Liver (tissue), 10 donors: ENCODE measurements at places on chromosomes 7 and 10. TPM values are rescaled to one million over a fixed set of nuclear protein-coding genes. Genes with fewer than 3 reads are reported as not detected.

- no peak for DNase-seq
These were observed 43.6 kb downstream of the LAMB4 start for GRCh38 chr7:108086546-108086945.

- no peak for DNase-seq
These were observed 867.0 kb upstream of the C7orf33 start for GRCh38 chr7:147723536-147723935.

DNA sequence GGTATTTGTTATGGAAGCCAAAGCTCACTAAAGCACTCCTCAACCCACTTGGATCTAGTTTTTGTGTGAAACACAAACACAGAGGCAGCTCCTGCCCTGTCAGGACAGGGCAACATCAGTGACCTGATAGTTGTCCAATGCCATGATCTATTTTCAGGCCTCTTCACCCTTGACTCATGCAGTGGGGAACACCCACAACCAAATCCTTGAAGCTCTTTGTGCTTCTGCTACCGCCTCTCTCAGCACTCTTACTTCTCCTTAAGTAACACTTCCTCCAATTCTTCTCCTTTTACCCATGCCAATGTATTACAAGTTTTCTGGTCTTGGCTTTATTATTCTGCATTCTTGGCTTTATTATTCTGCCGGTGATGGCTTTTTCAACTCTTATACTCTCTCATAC, 425.3 kb downstream of the INHBA start:
- no peak for DNase-seq

COL26A1 gene
- 1.8 TPM for total RNA-seq

DNA sequence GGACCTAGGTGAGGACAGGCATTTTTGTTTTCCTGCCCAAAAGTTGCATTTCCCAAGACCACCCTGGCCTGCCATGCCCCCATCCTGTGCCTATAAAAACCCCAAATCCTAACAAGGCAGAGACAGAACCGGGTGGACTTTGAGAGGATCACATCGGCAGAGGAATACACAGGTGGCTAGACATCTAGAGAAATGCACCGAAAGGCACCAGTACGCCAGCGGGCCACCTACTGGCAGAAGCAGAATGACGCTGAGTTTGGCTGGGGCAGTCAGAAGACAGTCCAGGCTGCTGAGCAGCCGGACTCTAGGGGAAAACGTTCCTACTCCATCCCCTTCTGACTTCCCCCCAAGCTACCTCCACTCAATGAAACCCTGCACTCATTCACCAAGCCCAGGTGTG, 2.8 kb downstream of the AKR1C4 start:
- no peak for DNase-seq

- no peak for DNase-seq
These were observed 24.6 kb upstream of the MKLN1 start for GRCh38 chr7:131302876-131303707.

DNA sequence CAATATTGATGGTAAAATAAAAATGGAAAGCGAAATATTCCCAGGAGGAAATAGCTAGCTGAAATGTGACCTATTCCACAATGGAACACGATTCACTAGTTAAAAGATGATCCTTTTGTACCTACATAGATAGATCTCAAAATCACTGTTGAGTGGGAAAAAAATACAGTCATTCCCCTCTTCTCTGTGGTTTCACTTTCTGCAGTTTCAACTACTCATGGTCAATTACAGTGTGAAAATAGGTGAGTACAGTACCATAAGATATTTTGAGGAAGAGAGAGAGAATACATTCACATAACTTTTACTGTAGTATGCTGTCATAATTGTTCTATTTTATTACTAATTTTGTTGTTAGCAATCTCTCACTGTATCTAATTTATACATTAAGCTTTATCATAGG, 56.0 kb upstream of the COL13A1 start:
- no peak for DNase-seq

- DNase-seq: no peak
These were observed 8.1 kb upstream of the ADAP1 start for GRCh38 chr7:962401-963081.

- DNase-seq: no peak
These were observed 66.5 kb downstream of the SYPL1 start for GRCh38 chr7:106045586-106045985.

- no peak for DNase-seq
These were observed 4.8 kb upstream of the MTPAP start for GRCh38 chr10:30353851-30354250.

DNA sequence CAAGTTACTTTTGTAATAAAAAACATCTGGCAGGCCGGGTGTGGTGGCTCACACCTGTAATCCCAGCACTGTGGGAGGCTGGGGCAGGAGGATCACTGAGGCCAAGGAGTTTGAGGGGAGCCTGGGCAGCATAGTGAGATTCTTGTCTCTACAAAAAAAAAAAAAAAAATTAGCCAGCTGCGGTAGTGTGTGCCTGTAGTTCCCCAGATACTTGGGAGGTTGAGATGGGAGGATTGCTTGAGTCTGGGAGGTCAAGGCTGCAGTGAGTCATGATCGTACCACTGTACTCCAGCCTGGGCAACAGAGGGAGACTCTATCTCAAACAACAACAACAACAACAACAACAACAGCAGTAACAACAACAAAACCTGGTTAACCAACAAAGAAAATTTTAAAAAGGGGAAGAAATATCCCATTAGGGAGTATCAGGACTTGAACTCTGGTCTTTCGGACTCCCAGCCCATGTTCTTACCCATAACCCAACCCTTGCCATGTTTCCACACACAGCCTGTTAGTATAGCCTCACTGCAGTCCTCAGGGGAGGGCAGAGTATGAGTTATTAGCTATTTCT, 17.2 kb downstream of the PALD1 start:
- no peak for DNase-seq

DNA sequence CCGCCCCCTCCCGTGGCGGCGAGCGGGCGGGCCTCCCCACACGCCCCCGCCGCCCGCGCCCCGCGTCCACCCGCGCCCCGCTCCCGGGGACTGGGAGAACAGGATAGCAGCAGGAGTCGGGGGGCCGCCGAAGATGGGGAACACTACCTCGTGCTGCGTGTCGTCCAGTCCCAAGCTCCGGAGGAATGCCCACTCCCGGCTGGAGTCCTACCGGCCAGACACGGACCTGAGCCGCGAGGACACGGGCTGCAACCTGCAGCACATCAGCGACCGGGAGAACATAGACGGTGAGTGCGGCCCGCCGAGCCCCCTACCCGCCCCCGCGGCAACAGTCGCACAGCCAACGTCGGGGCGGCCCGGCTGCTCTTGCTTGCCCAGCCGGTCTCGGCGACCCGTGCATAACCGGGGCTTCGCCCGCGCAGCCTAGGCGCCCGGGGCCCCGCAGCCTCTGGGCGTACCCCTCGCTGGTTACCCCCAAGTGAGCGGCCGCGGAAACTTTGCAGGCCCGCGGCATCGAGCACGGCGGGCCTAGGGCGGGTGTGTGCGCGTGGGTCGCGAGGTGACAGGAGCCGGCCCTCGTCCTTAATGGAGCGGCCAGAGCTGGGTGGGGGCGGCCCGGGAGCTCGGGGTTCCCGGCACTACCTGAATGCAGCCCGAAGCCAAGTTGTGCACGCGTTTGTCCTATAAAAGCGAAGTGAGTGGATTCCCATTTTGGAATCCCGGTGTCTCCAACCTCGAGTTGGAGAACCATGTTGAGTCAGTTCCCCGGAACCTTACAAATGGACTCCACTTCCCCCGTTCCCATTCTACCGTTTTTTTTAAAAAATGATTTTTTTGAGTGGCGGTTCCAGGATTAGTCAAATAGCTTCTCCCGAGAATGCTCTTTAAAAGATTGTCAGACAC, 863 bp downstream of the CCNY start:
- DNase-seq: peak; percentile 56

DNA sequence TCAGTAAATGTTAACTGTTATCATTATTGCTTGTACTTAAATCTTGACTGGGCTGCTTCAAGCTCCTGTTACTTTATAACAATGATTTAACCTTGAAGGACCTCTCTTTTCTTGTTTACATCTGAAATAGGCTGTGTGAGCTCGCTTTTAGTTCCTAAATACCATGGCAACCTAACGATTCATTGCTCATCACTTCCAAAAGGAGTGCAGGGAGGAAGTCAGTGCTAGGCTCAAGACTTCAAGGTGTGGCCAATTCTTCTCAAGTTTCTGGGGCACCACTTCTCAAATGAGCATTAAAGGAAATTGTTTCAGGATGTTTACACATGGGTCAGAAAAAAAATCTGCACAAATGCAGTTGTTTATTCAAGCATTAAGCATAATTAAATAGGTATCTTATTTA, 284.2 kb downstream of the MTERF1 start:
- DNase-seq: no peak

DNA sequence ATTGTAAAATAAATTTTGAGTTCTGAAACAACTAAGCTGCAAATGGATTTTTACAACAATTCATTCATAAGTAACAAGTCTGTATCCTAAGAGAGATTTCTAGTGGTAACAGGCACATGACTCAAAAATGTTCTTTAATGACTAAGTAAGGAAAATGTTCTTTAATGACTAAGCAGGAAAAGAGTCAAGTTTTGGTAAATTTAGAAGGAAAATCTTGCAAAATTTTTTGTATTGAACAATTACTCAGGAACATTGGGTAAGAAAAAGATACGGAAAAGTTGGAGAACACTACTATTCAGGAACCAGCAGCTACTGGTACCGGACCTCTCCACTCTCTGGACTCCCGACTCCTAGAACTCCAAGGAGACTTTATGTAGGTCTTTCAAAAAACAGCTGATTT, 33.5 kb downstream of the HYCC1 start:
- no peak for DNase-seq

KCNMA1 gene
- total RNA-seq: 9.7 TPM

NACAD gene
- total RNA-seq: 0.08 TPM

ASZ1 gene
- total RNA-seq: not detected

FGL2 gene
- total RNA-seq: 21.7 TPM

TSPAN12 gene
- 16.6 TPM for total RNA-seq

DNA sequence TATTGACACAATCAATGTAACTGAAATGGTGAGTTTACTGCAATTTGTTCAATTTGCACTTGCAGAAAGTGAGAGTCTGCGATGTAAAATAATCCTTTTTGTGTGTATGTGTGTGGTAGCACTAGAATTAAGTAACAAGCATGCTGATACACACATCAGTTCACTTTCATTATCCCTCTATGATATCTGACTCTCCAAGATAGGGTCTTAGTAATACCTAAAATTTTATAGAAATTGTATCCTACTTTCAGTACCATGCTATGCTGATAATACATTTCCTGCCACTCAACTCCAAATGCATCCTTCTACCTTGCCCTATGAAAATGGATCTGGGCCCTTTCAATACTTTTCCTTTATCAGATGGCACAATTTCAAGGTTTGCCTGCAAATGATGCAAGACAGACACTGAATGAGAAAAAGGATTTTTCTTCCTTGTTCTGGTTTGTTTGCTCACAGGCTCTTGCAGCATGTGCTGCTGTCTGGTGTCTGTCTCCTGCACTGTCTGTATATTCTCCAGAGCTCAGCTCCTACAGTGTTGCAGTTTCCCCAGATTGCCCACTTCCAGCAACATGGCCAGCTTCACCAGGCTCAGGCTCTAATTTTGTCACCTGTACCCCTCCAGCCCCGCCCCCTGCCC, 297.9 kb upstream of the HGF start:
- no peak for DNase-seq

GRCh38 chr7:101185258-101185839, 5.3 kb upstream of the NAT16 start:
- DNase-seq: no peak

- DNase-seq: no peak
These were observed 30.6 kb downstream of the MAPK8 start for GRCh38 chr10:48336978-48337599.

PRKG1 gene
- total RNA-seq: 1.4 TPM

GRCh38 chr7:158101821-158102450, 485.7 kb downstream of the PTPRN2 start:
- DNase-seq: no peak

GRCh38 chr7:100642534-100642907, 1.2 kb upstream of the TFR2 start:
- peak; percentile 95 for DNase-seq

GRCh38 chr10:69446229-69446628, 5.0 kb upstream of the TSPAN15 start:
- no peak for DNase-seq

- DNase-seq: no peak
These were observed 65.1 kb downstream of the TSPAN12 start for GRCh38 chr7:120792861-120793130.

DNA sequence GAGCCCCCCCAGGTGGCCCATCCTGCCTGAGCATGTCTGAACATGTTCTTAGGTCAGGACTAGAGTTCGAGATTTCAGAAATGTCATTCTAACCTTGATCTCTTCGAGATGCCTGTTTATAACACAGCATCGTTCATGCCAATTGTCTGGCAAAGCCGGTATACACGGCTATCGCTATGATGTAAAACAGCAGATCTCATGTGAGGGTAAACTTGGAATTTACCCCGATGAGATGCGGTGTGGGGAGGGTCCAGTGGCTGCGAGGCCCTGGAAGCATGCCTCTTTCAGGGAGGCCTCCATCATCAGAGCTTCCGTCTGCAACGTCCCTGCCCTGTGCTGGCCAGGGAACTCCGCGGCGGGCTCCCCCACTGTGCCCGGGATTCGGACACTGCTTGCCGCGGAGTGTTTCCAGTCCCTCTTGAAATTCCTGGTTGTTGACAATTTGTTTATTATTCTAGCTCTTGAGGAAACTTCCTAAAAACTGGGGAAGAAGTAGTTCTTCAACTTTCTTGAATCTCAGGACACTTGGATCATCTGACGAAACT, 168.6 kb upstream of the RHEB start:
- DNase-seq: no peak

DNA sequence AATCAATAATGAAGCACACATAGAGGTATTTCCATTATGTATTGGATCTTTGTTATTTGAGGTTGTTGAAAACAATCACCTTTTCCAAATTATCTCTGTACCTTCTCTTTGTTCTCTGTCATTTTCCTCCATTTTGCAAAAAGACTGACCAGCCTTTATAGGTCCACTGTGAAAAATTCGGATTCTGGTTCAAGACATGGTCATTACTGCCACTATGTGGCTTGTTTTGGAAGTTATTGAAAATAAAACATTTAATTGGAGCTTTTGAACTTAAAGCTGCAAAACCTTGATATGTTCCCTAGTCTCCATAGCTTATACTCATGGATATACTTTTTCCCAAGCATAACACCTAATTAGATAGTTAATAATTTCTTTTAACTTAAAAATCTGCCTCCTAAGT, 1094.4 kb downstream of the NRG3 start:
- no peak for DNase-seq

PNLIPRP2 gene
- total RNA-seq: not detected

DNA sequence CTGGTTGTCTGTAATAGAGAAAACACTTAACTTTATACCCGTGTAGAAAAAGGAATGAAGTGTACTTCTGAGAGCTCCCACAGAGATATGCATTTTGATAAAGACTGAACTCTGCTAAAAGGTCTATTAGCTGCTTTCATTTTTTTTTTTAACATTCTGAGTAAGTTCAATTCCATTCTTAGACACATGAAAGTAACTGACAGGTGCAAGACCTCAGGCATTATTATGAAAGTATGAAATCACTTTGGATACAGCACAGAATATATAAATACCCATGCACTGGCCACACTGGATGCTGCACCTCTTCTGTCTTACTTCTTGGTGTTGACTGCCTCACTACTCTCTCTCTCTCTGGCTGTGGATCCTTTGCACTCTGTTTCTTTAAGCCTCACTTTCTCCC, 46.2 kb downstream of the VWDE start:
- DNase-seq: no peak

LLCFC1 gene
- total RNA-seq: not detected

- DNase-seq: peak; percentile 30
These were observed 481.6 kb downstream of the RPS24 start for GRCh38 chr10:78515038-78515872.

FAM25A gene
- total RNA-seq: not detected

GRCh38 chr10:84342584-84342983, 14.2 kb downstream of the CCSER2 start:
- no peak for DNase-seq

- no peak for DNase-seq
These were observed 158.5 kb downstream of the CACNA2D1 start for GRCh38 chr7:82284936-82285519.
